Activated CD4-positive, alpha-beta T cell treated with anti-CD3 and anti-CD28 coated beads for 1 hour (primary cell): ENCODE measurements at places on chromosomes 7 and 10.

GRCh38 chr7:80607136-80607535 lies 31.3 kb upstream of the CD36 start:
- DNase-seq = no peak

GRCh38 chr10:126673565-126673964 lies 3.1 kb upstream of the C10orf90 start:
- DNase-seq = no peak

- peak; percentile 27 for DNase-seq
Measured at GRCh38 chr7:139915864-139916716, 87.0 kb downstream of the TBXAS1 start.

GRCh38 chr7:17456541-17456940 lies 158.1 kb downstream of the AHR start:
- no peak for DNase-seq

DNA sequence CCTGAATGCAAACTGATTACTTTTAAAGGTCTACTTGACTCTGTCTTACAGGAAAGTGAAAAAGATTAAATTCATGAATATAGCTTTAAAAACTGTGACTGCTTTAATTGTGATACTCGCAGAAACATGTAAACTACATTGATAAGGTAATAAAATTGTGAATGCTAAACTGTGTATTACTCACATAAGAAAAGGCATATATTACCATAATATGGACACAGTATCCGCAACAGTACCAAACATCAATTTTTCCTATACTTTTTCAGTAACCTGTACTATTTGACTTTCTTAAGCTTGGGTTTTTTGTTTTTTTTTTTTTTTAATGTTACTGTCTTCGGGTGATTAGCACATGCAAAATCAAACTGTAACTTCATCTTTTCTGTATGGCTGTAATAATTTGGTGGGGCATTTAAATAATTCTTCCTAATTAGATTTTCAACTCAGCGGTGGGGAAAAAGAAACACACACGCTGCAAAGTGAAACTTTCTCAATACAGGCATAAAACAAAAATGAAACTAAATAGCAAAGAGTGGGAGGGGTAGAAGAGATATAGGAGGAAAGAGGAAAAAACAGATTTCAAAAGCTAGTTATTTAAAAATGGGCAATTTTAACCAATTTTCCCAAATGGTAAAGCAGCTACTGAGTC lies 23.2 kb downstream of the NT5C3A start:
- DNase-seq = no peak

DNA sequence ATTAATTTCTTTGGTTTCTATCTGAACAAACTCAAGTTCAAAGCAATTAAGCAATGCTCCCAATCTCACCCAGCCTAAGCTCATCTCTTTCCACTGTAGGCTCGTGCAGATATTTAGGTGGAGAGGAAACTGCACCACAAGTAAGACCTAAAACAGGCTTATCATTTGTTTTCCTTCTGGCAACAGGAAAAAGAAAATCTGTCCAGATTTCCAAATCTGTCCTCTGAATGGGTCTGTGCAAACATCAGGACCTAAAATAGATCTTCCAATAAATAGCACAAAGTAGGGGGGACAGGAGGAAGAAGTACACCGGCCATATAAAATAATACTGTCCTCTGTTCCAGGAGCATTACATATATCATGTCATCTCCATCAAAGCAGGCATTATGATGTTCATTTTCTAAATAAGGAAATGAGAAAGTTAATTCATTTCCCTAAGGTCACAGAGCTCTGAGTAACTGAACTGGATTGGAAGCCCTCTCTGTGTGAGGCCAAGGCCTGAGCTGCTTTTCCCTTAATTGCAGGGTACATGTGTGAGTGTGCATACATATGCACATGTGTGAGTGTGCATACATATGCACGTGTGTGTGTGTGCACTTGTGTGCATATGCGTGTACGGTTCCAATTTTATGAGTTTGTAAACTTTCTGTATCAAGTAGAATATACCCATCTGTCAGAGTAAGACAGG lies 92.8 kb upstream of the PARD3 start:
- DNase-seq = no peak

- no peak for DNase-seq
Measured at GRCh38 chr7:132406039-132406438, 170.2 kb downstream of the PLXNA4 start.

DNA sequence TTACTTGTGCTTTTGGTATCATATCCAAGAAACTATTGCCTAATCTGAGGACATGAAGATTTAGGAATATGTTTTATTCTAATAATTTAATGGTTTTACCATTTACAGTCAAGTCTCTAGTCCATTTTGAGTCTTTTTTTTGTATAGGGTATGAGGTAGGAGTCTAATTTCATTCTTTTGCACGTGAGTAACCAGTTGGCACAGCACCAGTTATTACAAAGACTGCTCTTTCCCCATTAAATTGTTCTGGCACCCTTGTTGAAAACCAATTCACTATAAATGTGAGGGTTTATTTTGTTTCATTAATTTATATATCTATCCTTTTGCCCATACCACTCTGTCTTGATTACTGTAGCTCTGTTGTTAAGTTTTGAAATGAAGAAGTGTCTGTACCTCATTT lies 381.6 kb downstream of the SUGCT start:
- DNase-seq = no peak

DNA sequence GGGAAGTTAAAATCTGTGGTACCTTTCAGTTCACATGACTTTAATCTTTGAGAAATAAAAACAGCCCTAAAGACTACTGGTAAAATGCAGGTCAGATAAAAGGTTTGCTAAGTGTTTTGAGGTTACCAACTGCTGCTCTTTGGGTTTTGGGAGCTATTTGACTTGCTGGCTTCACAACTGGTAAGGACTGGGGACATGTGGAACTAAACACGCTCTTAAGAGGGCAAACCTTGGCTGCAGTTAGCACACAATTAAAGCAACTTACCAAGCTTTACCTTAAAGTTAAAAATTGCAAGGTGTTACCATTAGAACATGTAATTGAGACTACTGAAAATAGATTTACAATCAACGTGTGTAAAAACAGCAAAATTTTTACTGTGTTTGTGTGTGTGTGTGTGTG lies 220.2 kb downstream of the PHF14 start:
- DNase-seq = no peak

GRCh38 chr10:77197544-77197943 lies 440.1 kb downstream of the KCNMA1 start:
- no peak for DNase-seq

- no peak for DNase-seq
Measured at GRCh38 chr7:98227939-98228338, 16.7 kb downstream of the BHLHA15 start.

GRCh38 chr10:48906841-48907240 lies 32.8 kb downstream of the LRRC18 start:
- DNase-seq = no peak

DNA sequence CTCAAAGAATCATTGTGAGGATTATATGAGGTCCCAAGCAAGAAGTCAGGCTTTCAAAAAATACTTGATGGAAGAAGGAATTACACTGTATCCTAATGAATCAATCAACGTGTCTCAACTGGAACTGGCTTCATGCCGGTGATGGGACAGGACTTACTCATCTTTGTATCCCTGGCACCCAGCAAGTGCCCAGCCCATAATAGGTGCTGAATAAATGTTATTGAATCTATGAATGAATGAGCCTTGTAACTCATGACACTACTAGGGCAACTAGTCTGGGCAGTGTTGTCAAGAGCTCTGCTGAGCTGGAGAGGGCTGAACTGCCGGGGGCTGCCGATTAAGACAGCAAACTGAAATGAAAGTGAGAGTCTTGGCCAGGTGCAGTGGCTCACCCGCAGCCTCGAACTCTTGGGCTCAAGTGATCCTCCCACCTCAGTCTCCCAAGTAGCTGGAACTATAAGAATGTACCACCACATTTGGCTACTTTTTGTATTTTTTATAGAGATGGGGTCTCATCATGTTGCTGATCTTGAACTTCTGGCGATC lies 87.2 kb upstream of the KIF5B start:
- no peak for DNase-seq

GRCh38 chr7:107353701-107354100 lies 116.2 kb upstream of the GPR22 start:
- DNase-seq = no peak

GRCh38 chr7:30791114-30791513 lies 19.9 kb downstream of the MINDY4 start:
- DNase-seq = no peak

DNA sequence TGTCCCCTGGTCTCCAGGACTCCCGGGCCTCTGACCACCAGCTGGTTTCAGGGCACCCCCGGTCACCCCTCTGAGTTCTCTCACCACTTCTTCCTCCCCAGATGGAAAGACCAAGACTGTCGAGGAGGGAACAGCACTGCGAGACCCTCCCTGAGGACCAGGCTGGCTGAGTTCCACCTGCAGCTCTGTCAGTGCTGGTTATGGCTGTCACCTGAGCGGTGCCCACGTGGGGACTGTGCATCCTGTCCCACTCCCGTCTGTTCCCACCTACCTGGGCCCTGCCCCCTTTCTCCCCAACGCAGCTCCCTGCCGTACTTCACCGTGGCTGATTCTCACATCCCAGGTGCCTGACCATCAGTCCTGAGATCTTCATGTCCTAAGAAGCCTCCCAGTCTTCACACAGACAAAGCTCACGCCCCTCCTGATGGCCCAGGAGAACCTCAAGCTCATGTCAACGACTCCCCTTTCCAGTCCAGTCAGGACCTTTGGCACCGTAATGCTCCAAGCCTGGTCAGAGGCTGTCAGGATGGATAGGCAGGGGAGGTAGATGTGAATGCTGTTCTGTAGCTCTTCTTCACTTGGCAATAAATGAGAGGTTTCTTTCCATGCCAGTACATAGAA lies 159.7 kb downstream of the USP6NL start:
- DNase-seq = no peak
